ENCODE measurements at places on chromosomes 11 and 22.

GRCh38 chr22:36738416-36739020, 35.0 kb upstream of the CACNG2 start:
- no peak for DNase-seq

GRCh38 chr11:109112821-109113280, 309.1 kb upstream of the C11orf87 start:
- DNase-seq, result no peak

- no peak for DNase-seq
Observed at GRCh38 chr11:9862981-9863380, 199.1 kb downstream of the SWAP70 start.

- no peak for DNase-seq
Observed at GRCh38 chr11:113023228-113023627, 62.0 kb downstream of the NCAM1 start.

DNA sequence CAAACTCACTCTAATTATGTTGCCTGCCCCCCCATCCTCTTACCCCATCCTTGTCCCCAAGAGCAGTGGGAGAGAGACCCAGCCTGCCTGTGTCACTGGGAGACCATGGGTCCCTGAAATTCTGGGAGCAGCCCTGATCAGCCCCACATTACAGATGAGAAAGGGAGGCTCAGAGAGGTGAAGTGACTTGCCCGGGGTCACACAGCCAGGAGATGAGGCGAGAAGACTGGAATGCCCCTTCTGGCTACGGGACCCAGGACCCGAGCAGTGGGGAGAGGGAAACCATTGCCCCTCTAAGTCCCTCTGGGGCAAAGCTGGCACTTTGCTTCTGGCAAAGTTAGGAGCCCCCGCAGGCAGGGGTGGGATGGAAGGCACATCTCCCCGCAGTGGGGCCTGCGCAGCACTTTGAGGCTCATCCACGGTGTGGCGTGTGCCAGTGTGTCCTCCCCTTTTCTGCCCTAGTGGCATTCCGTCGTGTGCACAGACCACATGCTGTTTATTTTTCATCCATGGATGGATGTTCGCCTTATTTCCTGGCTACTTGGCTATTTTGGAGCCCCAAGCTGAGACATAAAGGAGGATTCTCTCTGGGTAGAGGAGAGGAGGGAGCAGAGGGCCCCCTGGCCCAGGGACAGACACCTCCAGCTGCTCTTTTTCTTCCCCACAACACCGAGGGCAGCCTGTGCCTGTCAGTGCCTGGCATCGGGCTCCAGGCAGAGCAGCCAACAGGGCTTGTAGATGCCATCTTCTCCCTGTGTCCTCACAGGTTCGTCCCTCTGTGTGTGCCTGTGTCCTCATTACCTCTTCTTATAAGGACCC, 3.7 kb upstream of the FGF3 start:
- no peak for DNase-seq

DNA sequence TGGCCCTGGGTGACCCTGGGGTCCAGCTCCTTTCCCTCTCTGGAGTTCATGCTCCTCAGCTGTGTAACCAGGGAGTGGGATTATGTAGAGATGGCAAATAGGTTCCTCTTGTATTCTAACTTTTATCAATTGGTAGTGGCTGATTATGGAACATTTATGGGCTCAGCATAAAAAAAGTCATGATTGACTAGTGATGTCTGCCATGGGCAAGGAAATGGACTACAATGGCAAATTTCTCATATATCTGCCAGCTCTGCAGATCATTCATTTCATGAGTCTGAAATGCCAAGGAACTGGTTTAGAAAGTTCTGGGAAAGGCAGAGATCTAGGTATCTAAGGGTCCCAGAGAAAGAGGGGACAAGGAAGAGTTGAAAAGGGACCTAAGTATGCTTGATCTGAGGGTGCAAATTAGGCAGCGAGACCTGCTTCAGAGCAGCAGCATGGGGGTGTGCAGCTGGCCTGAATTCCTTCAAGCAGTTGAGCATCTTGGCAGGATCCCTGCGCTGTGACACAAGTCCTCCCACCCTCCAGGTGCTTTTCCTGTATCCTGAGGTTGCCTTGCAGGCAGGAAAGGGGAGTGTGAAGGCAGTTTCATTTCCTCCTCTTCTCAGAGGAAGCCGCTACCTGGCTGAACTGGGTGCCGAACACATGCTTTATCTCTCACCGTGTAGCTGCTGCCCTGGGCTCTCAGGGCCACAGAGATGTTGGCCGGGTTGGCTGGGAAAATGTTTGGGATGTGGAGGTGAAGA, 10.4 kb downstream of the SLC15A3 start:
- no peak for DNase-seq

GRCh38 chr11:123653483-123653826, 969 bp downstream of the SCN3B start:
- DNase-seq, result no peak

DNA sequence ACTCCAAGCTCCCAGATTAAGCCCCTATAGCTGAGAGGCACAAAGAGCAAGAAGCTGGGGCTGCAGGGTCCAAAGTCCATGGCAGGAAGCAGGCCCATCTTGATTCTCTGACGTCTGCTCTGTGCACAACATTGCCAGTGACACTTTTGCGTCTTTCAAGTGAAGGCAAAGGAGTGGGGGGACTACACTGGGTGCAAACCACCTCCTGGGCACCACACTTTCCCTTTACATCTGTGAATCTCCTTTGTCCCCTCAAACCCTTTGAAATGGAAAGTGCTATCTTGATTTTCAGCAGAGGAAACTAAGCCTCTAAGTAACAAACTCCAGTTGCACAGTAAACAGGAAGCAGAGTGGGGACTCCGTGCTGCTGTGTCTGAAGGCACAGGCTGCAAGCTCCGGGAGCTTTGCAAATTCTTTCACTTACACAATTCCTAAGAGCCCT, 428.0 kb downstream of the LARGE1 start:
- DNase-seq, result no peak

DNA sequence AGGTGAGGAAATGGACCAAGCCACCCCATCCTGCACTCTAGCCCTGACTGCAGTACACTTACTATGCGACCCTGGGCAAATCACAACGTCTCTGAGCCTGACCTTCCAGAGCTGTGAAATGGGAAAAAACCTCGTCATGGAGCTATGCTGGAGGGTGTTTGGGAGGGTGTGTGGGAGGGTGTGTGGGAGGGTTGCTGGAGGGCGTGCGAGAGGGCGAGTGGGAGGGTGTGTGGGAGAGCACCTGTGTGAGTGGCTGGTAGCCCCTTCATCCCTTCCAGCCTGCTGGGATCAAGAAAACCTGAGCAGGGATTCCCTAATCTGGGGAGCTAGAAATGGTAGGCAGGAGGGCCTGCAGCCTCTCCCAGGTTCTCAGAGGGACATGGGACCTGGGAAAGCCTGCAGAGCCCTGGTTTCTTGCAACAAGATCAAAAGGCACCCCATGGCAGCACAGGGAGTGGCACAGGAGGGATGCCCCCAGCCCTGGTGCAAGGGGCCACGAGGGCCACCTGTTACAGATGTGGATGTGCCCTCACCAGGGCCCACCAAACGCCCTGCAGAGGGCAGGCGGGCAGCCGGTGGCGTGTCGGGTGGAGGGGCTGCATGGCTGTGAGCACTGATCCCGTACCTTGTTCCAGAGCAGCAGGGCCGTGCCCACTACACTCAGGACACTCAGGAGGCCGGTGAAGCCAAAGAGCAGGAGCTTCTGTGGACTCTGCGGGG, 23.2 kb downstream of the NFAM1 start:
- DNase-seq, result no peak

GRCh38 chr22:46500201-46500600, 37.2 kb downstream of the CELSR1 start:
- no peak for DNase-seq

DNA sequence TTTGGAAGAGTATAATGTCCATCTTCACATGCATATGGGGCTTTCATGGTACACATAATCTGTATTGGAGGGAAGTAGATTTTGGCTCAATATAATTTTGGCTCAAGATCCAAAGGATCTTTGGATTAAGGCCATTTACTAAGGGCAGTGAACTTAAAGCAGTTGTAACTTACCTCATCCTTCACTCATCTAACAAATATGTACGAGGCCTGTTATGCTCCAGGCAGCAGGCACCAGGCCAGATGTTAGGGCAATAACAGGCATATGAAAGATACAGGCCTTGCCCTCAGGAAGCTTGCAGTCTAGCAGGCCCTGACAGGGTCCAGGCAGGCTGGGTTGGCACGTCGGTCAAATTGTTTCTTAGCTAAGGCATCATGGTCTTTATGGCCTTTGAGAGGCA, 44.6 kb downstream of the LIF start:
- no peak for DNase-seq

- no peak for DNase-seq
Observed at GRCh38 chr11:2741006-2741376, 41.2 kb upstream of the KCNQ1OT1 start.

DNA sequence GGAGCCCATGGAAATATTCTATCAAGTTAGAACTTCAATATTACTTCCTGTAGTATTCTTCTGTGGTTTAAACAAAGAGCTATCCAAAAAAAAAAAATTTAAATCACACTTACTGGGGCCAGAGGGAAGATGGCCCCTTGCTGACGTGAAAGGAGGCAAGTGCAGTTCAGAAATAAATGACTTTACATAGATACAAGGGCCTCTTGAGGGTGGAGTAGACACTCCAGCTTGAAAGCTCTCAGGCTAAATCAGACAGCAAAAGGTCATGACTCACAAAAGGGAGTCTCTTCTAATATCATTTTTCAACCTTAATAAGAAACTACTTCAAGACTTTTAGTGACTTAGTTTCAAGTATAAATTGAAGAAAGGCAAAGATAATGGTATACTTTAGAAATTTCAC, 1160.3 kb downstream of the FAM181B start:
- no peak for DNase-seq

DNA sequence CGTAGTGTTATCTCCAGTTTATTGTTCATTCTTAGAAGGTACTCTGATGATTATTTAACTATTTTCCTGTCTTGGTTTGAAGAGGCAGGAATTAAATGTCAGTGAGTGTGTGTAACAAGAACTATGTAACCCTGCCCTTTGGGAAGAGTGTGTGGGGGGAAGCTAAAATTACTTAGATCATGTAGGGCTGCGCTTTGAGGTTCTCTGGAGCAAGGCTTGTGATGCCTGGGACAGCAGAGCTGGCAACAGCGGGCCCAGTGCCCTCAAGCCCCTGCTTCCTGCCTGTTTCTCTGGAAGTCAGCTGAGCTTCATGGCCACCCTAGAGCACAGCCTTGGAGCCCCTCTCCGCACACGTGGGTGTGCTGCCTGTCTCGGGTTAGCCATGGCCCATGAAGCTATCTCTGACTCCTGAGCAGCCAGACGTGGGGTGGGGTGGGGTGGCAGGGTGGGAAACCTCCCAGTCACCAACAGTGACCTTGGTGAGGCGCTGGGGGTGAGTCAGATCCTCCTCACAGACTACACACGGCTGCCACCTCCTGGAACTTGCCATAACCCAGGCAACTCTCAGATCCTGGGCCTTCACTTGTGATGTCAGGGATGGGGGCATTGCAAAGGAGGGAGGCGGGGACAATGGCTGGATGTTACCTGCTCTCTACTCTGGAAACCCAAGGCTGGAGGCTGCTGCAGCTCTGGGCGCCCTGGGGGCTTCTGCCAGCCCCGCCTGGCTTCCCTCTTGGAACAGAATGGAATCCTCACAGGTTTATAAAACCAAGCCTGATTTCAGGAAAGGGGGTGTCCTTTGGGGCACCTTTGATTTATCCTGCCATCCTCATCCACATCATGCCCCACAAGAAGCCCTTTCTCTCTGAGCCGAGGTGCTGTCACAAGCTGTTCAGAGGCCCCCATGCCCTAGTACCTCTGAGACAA, 88.6 kb downstream of the SNX19 start:
- peak; percentile 62 for DNase-seq

GRCh38 chr11:79182794-79183193, 258.0 kb downstream of the TENM4 start:
- DNase-seq, result no peak

DNA sequence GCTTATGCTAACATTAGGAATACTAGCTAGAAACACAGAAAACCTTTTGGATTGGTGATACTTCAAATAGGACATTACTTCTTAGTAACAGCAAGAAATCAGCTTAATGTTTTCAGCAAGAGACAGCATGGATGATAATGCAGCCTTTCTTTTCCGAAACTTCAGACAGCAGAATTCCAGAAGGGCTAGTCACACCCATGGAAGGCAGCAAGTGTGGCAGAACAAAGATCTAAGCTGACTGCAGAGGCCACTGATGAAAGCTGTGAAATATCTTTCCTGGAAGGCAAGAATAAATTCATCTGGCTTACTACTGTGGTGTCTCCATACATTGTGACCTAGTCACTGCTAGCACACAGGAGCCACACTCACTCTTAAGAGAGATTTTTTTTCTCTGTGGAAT, 100.3 kb downstream of the CCDC83 start:
- DNase-seq, result no peak

DNA sequence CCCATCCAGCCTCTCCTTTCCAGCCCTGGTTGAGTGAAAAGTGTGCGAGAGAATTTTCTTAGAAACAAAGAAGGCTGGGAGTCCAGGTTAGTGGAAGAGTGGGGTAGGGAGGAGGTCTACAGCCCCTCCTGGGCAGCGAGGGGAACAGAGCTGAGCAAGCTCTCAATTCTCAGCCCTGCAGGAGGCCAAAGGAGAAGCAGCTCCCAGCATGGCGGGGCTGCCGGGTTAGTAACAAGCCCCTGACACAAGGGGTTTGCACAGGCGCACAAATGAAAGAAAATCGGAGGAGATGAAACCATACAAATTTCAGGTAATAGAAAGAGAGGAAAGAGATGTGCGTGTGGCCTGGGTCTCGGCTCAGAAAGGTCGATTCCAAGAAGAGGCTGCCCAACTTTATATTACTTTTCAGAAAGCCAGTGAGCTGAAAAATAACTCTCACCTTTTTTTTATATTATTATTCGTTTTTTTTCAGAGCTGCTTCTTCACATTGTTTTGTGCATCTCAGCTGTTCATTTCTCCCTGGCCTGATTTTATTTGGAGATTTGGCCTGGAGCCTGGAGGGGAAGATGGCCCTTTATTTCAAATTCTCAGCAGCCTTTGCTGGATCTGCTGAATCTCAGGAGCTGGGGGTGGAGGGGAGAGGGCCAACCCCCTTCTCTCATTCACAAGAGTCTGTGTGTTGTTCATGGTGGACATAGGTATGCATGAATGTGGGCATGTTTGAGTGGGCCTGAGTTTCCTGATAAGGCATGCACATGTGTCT, 583.2 kb downstream of the BUD13 start:
- no peak for DNase-seq

DNA sequence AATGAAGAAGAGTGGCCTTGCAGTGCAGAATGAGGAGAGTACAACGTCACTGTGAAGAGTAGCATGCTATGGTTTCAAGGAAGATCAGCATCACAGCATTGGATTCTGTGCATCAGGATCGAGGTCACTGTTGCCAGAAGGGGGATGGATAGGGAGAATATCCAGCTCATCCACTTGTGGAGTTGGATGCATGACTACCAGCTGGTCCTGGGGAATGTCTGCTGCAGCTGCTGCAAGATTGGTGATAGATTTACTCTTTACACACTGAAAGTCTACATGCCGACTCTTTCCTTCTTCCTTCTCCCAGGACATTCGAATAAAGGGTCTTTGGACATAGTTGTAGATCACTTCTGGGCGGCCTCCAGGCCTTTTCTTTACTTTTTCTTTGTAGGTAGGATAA, 74.3 kb downstream of the BTBD10 start:
- no peak for DNase-seq

GRCh38 chr11:30583476-30584280, 2.5 kb downstream of the MPPED2 start:
- DNase-seq, result peak; percentile 9

Measured in transverse colon (tissue), 4 donors.